ENCODE measurements at places on chromosomes 16 and 17. TPM values are rescaled to one million over a fixed set of nuclear protein-coding genes. Genes with fewer than 3 reads are reported as not detected.
A peak's percentile ranks its signal among the peaks of the same experiment; 100 is the strongest.

GRCh38 chr16:20875355-20875650, 24.9 kb downstream of the DCUN1D3 start:
- DNase-seq, result no peak

The PDK2 gene
- 121 TPM for polyA plus RNA-seq

- no peak for DNase-seq
These were observed 49.7 kb downstream of the TUBD1 start for GRCh38 chr17:59842901-59843652.

DNA sequence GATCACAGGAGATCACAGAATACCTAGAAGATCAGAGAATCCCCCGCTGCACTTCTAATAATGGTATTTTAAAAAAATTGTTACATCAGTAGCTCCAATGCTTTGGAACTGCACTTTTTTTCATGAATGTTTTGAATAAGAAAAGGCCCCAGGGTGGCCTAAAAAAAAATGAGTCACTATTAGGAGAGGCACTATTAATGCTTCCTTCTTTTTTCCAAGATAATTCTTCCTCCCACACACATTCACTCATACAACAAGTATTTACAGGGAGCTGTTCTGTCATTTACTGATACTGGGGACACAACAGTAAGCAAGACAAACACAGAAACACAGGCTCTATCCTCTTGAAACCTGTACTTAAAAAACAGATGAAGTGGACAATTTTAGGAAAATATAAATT, 675 bp upstream of the PDZD9 start:
- no peak for DNase-seq

The PEX12 gene
- polyA plus RNA-seq, result 6.6 TPM

DNA sequence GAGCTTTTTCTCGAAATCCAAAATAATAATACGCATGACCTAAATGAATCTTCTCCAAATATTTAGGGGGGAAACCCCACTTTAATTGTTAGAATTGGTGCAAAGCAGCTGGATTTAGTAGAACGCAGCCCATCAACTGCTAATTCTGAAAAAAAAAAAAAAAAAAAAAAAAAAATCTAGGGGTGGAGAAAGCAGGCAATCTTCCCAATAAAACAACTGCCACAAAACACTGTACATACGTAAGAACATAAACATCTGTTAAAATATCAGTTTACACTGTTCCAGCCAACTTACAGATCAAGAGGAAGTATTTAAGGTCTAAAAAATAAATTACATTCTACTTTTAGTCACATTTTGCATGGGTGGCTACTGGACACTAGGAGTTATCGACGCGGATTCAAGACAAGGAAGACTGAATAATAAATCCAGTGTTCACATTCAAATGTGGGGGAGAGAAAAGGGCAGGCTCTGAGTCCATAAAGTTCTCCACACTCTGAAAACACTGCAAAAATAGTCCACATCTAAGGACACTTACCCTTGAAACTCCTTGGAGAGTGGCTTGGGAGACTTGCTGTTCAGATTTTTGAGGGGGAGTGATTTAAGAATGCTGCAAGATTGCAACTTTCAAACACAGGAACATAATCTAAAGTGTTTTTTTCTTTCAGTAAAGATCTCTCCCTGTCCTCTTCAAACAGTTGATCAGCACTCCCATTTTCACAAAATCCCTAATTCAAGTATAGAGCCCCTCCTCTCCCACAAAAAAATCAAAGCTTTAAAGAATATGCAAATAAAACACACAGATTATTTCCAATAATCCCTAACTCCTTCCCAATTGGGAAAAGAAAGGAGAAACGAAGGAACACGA, 1.3 kb downstream of the APPBP2 start:
- peak; percentile 83 for DNase-seq

Data from kidney (tissue), 22 donors.